Activated naive CD8-positive, alpha-beta T cell treated with anti-CD3 and anti-CD28 coated beads, Interleukin-2, amount 10 ng/mL, durations not matched to agents 7 days and 5 days (primary cell): ENCODE measurements at places on chromosomes 12 and 14.

GRCh38 chr14:92558319-92558718, 44.7 kb downstream of the RIN3 start:
- no peak for DNase-seq

- no peak for DNase-seq
Observed at GRCh38 chr12:125149160-125150108, 84.2 kb downstream of the AACS start.

- no peak for DNase-seq
Observed at GRCh38 chr12:11716794-11717518, 67.5 kb downstream of the ETV6 start.

- no peak for DNase-seq
Observed at GRCh38 chr14:100096656-100097055, 31.4 kb downstream of the EVL start.

- no peak for DNase-seq
Observed at GRCh38 chr14:37251775-37252174, 54.0 kb downstream of the MIPOL1 start.

GRCh38 chr14:102949062-102949800, 26.8 kb downstream of the AMN start:
- peak; percentile 63 for DNase-seq

- no peak for DNase-seq
Observed at GRCh38 chr14:101500061-101500460, 61.2 kb upstream of the DIO3 start.

DNA sequence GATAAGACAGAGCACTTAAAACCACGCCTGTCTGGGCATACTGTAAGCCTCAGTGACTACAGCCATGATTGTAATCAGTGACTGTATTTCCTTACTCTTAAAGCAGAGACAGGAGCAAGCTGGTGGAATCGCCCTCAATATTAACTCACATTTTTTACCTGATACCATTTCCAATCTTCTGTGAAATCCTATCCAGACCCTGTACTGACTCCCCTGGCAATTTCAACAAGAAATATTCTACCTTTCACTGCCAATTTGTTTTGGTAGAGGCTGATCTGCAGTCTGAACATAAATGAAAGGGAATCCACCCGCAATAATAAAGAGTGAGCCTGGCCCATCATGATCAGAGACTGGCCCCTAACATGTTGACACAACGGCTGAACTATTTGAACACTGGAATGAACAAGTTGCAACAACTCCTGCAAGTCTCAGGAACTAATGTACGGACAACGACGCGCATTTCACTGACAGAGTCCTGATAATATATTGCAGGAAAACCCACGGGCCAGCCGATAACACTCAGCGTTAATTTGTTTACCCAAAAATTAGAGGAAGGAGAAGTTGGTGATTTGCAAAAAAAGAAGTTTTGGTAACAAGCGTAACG, 195.5 kb upstream of the BTG1 start:
- no peak for DNase-seq

- DNase-seq = no peak
Observed at GRCh38 chr14:69594846-69595245, 16.6 kb upstream of the SUSD6 start.

DNA sequence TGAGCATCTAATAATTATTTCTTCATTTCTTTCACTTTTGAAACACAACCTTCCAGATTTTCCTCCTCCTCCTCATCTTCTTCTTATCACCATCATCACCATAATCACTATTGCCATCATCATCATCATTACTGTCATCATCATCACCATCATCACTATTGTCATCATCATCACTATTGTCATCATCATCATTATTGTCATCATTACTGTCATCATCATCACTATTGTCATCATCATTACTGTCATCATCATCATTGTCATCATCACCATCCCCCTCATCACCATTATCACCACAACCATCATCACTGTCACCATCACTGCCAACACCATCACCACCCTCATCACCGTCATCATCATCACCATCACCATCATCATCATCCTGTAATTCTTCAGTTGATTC, 400.0 kb downstream of the TMEM132D start:
- DNase-seq = no peak

GRCh38 chr14:23339506-23340268, 13.0 kb downstream of the SLC22A17 start:
- no peak for DNase-seq

DNA sequence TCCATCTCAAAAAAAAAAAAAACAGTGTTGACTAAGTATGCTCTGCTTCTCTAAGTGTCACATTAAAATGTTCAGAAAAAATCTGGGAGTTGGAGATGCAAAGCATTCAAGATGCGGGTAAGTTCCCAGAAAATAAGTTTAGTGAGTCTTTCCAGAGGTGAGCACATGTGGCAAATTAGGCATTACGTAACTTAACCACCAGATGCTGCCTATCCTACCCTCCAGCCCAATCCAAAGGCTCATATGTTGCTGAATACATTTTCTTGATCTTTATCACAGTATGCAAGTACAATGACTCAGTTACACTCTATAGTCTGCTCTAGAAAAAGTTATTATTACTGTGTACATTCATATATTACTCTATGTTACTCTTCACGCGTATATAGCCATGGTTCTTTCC, 3.6 kb downstream of the SLC2A14 start:
- no peak for DNase-seq

DNA sequence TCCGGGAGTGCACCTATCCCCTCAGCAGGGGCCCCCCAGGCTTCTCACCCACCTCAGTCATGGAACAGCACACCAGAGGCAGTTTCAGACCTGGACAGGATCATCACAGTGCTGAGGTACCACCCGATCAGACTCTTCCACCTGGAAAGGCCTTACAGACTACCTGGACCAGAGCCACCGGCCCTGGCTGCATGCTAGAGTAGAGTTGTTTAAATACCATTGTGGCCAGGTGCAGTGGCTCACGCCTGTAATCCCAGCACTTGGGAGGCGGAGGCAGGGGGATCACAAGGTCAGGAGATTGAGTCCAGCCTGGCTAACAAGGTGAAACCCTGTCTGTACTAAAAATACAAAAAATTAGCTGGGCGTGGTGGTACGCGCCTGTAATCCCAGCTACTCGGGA, 61.5 kb downstream of the TSPAN11 start:
- no peak for DNase-seq

DNA sequence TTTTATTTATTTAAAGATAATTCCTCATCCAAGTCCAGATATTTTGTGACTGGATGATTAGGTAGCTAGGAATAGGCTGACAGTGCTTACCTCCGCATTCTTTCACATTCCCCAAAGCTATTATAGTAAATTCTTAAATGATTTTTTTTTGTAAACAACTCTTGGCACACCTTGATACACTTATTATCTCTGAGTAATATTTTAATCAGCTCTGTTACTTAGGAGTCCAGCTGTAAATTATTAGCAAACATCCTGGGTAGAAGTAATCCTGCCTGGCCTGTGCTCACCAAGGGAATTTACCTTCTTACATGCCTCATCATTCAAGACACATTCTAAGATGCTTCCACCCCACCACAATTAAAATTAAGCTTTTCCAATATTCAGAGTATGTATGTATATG, 186.1 kb downstream of the SLC2A13 start:
- no peak for DNase-seq

- DNase-seq = no peak
Observed at GRCh38 chr14:51511265-51511664, 140.4 kb upstream of the FRMD6 start.

DNA sequence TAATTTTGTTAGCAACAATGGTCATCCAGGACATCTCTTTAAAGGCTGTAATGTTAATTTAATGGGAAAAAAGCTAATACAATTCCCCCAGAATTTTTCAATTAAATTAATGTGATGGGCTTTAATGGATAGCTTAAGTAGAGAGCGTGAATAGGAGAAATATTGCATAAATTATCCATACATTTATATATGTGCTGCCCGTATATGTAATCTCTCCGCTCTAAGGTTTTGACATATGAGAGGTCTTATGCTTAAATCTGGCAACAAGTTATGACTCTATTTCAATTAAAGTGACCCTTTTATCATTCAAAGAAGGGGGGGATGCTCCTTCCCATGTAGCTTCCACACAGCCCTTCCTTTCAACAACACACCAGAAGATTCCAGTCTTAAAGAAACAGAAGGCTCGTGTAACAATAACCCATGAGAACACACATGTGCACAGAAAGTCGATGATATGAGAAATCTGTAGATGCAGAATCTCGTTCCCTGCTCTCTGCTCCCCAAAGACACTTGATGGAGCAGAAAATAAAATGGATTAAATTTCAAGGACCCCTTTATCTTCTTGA, 24.0 kb downstream of the MAP1LC3B2 start:
- no peak for DNase-seq

DNA sequence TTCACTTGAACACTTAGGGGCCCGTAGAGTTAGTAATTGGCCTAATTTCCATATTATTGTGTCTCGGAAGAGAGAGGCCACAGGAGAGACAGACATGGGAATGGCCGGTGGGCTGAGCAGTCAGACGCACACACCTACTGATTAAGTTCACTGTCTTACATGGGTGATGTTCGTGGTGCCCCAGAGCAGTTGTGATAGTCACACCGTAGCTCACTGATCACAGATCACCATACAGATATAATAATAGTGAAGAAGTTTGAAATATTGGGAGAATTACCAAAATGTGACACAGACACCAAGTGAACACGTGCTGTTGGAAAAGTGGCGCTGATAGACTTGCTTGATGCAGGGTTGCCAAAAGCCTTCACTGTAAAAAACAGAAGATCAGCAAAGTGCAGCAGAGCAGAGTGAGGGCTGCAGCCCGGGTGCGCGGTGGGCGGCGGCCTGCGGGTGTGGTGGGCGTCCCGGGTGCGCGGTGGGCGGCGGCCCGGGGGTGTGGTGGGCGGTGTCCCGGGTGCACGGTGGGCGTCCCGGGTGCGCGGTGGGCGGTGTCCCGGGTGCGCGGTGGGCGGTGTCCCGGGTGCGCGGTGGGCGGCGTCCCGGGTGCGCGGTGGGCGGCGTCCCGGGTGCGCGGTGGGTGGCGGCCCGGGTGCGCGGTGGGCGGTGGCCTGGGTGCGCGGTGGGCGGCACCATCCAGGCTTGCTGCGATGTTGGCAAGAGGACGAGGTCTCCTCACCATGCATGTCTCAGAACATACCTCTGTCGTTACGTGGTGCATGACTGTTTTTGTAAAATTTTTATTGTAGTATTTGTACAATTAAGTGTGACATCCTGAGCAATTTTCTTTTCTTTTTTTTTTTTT, 34.3 kb upstream of the TEX22 start:
- peak; percentile 57 for DNase-seq

DNA sequence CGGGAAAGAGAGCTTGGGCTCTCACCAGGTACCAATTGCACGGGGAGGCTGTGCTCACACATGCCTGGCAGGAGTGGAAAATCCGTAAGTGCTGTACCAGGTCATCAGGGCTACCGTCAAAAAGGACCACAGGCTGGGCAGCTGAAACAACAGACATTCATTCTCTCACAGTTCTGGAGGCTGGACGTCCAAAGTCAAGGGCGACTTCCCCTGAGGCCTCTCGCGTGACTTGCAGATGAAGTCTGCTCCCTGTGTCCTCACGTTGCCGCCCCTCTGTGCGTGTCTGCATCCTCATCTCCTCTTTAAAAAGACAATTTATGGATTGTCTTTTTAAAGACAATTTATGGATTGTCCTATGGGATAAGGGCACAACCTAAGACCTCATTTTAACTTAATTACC, 73.8 kb upstream of the FZD10 start:
- no peak for DNase-seq

DNA sequence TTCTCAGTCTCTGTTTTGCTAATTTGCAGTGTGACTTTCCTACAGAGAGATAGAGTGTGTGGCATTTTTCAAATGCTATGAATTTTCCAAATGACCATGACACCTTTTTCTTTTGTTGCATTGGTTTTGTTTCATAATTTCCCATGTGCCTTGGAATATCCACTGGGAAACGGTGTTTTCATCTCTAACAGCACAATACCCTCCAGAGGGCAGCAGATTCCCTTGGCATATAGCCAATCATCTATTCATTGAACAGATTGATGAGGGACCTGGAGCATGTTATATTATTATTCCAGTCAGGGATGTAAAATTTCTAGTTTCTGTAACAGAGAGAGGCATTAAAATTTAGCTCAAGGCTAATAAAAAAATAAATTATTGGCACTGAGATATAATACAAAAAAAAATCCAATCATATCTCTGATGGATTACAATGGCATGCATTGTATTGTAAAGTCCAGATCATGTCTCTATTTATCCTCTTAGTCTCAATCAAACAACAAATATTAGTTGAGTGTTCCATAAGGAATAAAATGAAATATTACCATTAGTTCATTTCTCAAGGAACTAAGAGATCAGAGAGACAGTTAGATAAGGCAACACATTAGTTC, 29.6 kb upstream of the NTN4 start:
- no peak for DNase-seq

DNA sequence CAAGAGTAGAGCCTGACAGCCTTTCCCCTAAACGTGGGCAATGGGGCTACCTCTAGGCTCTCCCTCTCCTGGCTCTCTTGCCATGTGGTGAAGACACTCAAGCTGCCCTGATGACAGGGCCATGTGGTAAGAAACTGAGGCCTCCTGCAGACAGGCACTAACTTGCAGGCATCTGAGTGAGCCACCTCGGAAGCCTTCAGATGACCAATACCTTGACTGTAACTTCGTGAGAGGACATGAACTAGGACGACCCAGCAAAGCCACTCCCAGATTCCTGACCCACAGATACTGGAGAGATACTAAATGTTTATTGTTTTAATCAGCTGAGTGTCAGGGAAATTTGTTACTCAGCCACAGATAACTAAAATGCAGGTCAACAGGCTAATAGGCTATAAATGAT, 96.4 kb downstream of the EFCAB11 start:
- DNase-seq = no peak

GRCh38 chr14:51087031-51087441, 7.9 kb downstream of the TRIM9 start:
- DNase-seq = no peak

DNA sequence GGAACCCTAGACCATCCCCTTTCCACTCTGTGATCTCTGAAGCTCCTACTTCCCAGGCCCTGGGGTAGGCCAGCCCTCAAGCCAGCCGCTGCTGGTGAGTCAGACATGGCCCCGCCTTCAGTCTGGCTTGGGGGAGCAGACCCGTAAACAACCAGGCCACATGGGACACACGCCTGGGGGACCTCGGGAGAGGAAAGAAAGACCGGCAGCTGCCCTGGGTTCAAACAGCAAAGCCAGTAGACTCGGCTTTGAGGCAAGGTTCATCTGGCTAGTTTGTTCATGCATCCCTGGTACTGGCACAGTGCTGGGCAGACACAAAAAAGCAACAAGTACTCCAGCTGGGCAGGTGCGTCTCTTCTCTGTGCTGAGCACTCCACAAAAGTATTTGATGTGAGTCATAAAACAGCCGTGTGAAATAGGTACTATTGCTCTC, 101.9 kb downstream of the SETD3 start:
- DNase-seq = no peak

DNA sequence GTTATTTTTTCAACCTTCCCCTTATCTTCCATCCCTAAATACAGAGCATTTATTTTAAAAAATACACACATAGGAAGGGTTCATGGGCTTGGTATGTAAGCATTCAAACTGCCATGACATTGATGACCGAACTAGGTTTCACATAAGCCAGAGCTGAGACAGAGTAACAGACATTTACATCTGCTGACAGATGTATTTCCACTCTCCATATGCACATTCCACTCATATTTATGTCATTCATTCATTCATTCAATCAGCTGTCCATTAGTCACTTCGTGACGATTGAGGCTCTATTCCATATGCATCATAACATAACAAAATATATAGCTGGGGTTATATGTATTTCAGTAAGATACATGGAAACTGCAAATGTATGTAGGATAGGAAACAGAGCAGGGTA, 145.5 kb upstream of the OTX2 start:
- DNase-seq = no peak

- no peak for DNase-seq
Observed at GRCh38 chr12:59077575-59078426, 157.5 kb upstream of the LRIG3 start.
